ENCODE measurements at places on chromosomes 7 and 10.
A peak's percentile ranks its signal among the peaks of the same experiment; 100 is the strongest.

GRCh38 chr7:1078519-1078918 is 9.4 kb upstream of the GPER1 start:
- no peak for DNase-seq

- DNase-seq = no peak
These were observed 39.0 kb upstream of the TMEM229A start for GRCh38 chr7:124071843-124072242.

DNA sequence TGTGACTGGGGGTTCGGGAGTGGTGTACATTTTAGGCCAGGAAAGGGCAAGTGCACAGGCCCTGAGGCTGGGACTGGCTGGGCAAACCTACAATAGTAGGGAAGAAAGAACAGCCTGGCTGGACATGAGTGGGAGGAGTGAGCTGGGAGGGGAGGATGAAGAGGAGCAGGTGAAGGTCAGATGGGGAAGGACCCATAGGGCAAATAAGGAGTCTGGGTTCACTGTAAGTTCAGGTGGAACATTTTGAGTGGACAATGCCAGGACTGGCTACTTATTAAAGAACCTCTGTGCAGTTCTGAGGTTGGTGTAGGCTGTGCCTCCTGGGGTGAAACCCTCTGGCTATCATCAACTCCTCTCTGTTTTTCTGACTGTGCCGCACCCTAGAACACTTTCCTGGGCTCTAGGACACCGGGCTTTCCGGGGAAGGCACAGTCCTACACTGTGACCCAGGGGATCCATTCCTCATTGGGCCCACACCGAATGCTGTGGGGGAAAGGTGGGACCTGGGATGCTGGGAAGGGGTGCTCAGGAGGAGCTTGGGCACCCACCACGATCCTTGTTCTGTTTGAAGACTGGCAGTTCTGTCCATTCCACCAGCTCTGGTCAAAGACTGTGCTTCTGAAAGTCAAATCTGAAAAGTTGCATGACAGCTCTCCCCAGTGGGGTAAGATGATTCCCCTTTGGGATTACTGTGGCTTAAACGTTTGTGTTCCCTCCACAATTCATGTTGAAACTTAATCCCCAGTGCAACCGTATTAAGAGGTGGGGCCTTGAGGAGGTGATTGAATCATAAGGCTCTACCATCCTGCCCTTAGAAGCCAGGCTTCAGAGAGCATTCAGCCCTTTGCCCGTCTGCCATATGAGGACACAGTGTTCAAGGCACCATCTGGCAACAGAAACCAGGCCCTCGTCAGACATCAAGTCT is 4.0 kb upstream of the MMP21 start:
- no peak for DNase-seq

GRCh38 chr10:74975758-74976157 is 135.7 kb upstream of the SAMD8 start:
- DNase-seq = no peak

GRCh38 chr7:10707519-10707918 is 266.2 kb upstream of the PHF14 start:
- DNase-seq = no peak

DNA sequence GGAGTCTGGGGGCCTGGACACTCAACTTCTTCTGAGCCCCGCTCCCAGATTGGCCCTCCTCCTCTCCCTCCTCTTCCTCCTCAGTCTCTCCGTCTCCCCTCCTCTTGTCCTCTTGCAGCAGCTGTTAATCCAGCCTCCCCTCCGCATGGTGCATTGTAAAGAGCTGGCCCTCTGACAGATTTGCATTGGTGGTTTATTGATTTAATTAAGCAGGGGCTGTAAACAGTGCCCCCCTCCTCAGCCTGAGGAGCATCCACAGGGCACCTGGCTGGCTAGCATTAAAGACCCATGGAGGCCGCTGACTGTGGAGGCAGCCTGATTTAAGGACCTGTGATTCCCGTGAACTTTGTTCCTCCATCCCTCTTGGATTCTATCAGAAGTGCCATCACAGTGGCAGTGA is 28.9 kb upstream of the PCBD1 start:
- no peak for DNase-seq

DNA sequence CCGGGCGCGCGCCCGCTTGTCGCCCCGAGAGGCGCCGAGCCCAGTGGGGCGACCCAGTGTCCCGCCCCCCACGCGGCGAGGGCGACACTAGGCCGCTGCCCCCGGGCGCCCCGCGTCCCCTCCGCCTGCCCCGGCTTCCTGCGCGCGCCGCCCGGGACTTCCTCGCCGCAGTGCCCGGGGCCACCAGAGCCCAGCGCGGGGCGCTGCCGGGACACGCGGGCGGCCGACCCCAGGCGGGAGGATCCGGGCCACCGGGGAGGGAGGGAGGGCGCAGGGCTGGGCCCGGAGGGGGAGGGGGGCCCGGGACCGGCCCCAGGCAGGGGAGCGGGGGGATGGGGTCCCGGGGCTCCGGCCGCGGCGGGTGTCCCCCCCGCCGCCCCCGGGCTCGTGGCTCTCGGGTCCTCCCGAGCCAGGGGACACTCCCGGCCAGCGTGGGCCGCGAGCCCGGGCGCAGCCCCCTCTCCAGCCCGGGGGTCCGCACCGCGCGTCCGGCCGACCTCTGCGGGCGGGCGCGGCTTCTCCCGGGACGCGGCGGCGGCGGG is 435 bp upstream of the PWWP2B start:
- peak; percentile 77 for DNase-seq

DNA sequence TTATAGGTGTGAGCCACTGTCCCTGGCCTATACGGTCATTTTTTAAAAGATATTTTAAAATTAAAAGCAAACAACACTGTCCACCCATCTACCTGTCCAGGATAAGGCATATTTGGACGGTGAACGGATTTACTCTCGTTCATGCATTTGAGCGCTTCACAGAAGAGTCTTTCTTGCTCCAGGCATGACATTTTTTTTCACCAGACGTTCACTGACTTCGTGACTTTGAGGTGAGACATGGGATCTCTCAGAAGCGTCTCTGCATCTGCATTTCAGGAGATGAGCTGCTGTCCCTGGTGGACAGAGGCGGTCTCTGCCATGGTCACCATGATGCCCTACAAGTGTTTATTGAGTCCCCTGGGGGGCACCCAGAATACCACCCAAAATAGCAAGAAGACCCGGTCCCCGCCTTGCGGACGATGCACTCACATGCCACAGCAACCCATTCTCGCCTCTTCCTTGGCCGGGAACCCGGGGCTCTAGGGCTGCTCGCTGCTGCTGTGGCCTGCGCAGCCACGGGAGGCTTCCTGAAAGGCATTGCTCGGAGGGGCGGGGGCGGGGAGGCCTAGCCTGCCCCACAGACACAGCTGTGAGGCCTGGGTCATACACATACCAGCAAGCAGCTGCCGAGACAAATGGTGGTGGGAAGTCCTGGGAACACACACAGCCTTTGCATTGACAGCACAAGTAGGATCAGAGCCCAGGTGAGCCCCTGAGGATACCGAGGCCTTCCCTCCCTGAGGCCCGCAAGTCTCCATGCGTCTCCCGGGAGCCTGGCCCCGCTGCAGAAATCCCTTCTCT is 84.4 kb downstream of the RGS10 start:
- DNase-seq = no peak

GRCh38 chr7:35753761-35754603 is 46.9 kb upstream of the SEPTIN7 start:
- peak; percentile 20 for DNase-seq

GRCh38 chr7:86644282-86645224 is 844 bp downstream of the GRM3 start:
- DNase-seq = no peak

- DNase-seq = no peak
These were observed 28.1 kb downstream of the ATE1 start for GRCh38 chr10:121899727-121900126.

DNA sequence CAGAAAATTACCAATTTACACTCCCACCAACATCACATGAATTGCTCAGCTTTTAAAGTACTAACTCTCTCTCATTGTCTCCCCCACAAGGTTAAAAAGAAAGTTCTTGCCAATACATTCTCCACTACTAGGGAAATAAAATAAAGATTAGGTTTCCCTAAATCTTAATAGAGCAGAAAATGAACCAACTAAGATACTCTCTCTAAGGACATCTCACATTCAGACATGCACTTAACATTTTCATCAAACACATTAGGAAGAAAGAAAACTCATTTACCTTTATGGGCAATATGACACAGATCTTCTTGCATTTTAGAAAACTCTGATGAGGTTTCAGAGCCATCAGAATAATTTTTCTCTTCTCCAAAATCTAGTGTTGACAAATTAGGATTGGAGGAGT is 104.1 kb upstream of the GSDME start:
- DNase-seq = no peak

GRCh38 chr10:76404531-76404930 is 973.1 kb downstream of the LRMDA start:
- no peak for DNase-seq

DNA sequence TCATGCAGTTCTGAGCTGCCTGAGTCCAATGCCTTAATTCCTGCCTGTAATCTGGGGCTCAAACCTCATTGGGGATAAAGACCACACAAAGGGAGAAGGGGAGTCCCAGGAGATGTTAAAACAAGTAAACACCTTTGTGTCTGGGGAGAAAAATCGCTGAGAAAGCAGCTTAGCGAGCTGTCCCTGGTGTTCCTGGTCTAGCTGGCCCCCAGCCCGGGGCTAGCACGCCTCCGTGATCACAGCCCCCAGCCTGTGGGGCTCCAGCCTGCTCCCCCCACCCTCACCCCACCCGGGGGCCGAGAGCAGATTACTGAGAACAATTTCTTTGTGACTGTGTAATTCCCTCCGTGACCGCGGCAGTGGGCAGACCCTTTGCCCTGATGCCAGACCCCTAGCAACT is 24.8 kb downstream of the DPCD start:
- DNase-seq = no peak

DNA sequence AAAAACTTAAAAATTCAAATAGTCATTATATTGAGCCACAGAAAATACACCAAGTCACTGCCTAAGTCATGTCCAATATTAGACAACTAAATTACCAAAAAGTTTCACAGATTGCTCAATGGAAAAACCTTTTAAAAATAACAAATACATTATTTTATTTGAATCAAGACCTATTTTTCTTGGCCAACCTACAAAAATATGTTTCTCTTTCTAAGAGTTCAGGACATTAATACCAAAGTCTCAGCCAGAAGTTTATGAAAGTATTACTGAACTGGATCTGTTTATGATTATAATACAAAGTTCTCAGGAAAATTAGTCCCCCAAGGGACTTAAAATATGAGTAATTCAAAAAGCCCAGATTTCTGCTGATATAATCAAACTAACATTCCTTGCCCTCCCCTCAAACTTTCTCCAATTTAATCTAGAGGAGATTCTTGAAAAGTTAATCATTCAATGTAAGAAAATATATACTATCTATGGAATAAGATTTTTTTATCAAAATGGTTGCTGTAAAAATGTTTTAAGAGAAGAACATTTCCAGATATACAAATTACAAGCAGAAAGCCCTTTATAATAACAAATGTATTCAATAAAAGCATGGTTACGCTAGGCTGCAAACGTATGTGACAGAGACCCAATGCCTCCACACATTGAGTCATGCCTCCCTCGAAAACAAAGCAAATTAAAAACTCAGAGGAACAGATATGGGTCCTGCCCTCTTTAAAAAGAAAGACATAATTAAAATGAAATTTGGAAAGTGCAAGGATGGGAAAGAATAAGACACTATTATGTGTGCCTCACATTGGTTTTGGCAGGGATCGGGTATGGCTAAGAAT is 381.6 kb downstream of the PARD3 start:
- DNase-seq = no peak

All from transverse colon (tissue), 4 donors.